COLO829 (cell line): ENCODE measurements at places on chromosomes 16 and 17.
A peak's percentile ranks its signal among the peaks of the same experiment; 100 is the strongest.

- DNase-seq: no peak
Observed at GRCh38 chr17:50367401-50367800, 5.6 kb downstream of the MRPL27 start.

- DNase-seq: peak; percentile 45
Observed at GRCh38 chr17:46118964-46119363, 74.3 kb downstream of the KANSL1 start.

DNA sequence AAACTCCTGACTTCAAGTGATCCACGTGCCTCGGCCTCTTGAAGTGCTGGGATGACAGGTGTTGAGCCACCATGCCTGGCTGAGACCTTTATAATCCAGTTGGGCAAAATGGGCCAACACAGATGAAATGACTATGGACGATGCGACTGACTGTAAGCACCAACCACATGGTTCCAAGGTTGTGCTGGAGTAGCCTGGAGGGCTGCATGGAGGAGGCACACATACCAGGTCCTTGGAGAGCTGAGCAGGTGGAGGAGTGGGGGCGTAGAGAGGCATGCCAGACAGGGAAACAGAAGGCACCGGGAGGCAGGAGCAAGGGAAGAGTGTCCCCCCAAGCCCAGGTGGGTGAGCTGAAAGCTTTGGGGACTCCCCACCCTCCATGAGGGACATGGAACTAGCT lies 85.2 kb downstream of the ABR start:
- no peak for DNase-seq

GRCh38 chr17:9646546-9646885 lies 1.2 kb downstream of the USP43 start:
- no peak for DNase-seq

DNA sequence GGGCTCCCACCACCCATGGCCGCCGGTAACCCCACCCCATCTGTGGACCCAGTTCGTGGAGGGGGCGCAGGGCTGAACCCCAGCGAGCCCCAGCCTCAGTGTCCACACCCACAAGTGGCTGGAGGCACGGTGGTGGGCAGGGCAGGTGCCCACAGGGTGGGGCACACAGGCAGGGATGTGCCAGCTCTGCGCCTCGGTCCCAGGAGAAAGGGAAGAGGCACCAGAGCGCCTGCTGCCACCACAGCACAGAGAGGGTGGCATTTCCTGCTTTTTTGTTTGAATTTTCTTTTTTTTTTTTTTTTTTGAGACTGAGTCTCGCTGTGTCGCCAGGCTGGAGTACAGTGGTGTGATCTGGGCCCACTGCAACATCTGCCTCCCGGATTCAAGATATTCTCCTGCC lies 19.0 kb downstream of the ZFPM1 start:
- DNase-seq: no peak

DNA sequence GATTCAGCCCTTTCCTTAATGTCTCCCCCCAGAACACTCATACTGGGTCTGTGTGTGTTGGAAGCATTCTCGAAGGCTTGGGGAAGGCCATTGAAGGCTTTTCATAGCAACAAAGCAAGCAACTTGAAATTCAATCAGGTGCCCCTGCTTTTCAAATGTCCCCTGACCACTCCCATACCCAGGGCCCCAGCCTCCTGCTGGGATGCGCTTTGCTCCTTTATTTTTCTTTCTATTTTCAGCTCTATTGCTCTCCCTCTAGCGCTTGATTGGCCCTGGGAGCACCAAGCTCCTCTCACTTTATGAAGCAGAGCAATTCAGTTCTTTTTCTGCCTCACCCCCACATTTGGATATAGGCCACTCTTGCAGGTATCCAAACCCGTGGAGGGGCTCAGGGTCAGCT lies 92.0 kb downstream of the WSCD1 start:
- DNase-seq: no peak

DNA sequence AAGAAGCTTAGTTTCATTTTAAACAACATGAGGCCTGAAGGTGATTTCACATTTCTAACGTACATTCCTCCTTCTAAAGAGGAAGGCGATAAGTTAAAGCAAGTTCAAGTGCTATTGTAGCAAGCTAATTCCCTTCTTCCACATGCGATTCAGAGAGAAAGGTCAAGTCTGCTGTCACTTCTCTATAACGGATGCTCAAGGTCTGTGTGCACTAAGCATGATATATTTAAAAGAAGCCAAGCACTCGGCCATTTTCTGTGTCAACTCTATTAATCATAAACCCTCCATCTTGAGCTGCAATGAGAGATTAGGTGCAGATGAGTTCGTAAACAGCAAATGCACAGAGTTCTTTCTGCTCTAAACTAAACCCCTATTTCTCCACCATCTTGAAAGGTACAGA lies 568.8 kb upstream of the ZFHX3 start:
- no peak for DNase-seq

GRCh38 chr17:80477647-80478478 lies 1.5 kb upstream of the NPTX1 start:
- DNase-seq: no peak

DNA sequence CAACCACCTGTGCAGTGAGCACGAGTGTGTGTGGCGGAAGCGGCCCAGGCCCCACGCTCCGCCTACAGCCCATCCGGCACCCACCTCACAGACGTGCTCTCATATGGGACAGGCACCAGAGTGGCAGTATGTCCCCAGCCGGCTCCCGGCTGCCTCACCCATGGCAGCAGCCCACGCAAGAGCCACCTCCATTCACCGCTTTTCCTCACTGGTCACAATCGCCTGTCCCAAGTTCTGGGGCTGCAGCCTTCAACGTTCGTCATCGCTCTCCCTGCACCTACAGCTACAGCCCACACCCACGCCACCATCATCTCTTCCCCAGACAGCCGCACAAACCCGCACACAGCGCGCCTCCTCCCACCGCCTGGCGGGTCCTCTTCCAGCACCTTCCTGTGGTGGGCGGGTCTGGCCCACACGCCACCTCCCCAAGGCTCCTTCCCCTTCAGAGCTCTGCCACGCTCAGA lies 17.5 kb upstream of the TRAP1 start:
- no peak for DNase-seq

DNA sequence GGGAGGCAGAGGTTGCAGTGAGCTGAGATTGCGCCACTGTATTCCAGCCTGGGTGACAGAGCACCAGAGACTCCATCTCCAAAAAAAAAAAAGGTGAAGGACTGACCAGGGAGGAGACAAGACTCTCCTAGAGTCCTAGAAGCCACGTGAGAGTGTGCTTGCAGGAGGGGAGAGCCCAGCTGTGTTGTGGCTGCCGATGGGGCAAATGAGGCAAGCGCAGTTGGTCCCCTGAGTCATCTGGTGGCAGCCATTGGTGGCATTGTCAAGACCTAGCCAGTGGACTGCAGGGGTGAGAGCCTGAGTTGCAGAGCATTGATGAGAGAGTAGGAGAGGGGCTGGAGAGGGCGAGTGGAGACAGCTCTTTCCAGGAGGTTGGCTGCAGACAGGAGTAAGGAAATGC lies 278.0 kb downstream of the SNX29 start:
- no peak for DNase-seq

- DNase-seq: no peak
Observed at GRCh38 chr17:38606646-38607611, 1.2 kb upstream of the SRCIN1 start.

- DNase-seq: no peak
Observed at GRCh38 chr17:35428229-35428628, 4.1 kb downstream of the SLFN12 start.

DNA sequence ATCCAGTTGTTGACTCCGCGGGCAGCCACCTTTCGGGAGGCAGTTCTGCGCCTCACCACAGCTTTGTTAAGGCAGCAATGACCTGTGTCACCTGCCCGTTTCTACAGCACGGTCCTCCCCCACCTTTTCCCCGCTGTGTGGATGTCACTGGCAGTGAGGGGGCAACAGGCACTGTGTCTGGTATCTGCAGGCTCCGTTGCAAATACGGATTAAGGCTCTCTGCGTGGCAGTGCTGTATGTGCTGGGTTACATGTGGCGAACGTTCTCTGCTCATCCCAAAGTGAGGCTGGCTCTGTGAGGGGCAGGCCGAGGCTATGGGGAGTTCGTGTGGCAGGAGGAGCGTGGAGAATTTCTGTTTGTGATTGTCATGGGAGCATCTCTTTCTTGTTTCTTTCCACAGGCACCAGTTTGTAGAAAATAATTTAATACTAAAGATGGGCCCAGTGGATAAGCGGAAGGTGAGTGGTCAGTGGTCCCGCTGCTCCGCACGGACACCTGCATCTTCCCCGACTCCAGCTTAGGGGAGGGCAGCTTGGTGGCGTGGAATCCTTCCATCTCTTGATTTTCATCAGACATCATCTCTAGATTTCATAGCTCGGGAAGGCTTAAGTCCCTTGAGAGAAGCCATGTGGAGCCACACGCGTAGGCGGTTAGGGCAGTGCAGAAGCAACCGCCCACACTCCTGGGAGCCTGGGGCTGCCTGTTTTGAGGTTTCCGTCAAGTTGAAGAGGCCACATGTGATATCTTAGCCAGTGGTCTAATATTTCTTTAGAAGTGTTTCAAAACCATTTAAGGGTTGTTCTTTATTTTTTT lies 57.8 kb downstream of the PDPK1 start:
- DNase-seq: no peak

DNA sequence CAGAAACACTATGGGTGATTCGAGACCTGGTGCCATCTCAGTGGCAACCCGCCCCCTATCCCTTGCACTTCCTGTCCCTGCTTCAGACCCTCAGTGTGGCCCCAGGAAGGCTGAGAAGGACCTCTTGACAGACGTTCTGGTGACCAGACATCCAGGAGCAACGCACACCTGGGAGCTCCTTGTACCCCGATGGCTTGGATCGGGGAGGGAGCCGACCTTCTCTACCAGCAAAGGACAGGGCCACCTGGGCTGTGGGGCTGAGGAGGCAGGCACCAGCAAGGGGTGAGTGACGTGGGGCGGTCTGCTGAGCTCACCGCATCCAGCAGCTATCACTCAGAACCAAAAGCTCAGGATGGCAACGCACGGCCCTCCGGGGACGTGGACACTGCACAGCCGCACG lies 27.2 kb downstream of the UNKL start:
- no peak for DNase-seq

DNA sequence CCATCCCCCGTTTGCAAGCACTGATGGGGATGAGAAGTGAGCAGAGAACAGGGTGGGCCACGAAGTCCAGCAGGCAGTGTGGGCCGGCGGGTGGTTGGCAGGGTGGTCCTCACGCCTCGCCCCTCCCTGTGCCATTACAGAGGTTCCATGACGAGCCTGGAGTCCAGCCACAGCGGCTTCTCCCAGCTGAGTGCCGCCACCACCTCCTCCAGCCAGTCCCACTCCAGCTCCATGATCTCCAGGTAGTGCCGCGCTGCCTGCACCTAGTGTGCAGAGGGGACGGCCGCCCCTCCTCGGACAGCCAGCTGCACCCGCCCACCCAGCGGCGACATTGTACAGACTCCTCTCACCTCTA lies 73.0 kb downstream of the SEC14L1 start:
- DNase-seq: no peak

DNA sequence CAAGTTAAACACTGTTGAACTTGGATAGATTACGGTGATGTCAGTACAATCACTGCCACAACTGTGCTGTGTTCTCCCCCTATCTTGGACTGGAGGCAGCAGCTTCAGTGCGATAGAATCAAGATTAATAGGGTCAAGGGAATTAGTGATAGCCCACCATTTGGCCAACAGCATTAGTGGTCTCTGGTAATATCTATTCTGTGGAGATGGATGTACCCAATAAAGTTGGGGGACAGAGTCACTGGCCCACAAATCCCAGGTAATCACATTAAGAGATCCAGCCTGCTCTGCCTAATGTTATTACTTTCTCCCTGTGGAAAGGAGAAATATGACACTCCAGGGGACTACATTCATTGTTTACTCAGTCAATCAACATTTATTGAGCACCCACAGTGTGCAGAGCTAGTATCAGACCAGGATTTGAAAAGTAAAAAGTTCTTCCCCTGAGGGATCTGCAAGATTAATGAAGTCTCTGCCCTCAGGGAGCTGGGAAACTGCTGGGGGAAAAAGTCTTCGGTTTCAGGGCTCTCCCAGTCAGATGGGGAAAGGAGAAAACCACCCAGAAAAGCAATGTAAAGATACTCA lies 23.6 kb upstream of the ATP5MC1 start:
- no peak for DNase-seq

DNA sequence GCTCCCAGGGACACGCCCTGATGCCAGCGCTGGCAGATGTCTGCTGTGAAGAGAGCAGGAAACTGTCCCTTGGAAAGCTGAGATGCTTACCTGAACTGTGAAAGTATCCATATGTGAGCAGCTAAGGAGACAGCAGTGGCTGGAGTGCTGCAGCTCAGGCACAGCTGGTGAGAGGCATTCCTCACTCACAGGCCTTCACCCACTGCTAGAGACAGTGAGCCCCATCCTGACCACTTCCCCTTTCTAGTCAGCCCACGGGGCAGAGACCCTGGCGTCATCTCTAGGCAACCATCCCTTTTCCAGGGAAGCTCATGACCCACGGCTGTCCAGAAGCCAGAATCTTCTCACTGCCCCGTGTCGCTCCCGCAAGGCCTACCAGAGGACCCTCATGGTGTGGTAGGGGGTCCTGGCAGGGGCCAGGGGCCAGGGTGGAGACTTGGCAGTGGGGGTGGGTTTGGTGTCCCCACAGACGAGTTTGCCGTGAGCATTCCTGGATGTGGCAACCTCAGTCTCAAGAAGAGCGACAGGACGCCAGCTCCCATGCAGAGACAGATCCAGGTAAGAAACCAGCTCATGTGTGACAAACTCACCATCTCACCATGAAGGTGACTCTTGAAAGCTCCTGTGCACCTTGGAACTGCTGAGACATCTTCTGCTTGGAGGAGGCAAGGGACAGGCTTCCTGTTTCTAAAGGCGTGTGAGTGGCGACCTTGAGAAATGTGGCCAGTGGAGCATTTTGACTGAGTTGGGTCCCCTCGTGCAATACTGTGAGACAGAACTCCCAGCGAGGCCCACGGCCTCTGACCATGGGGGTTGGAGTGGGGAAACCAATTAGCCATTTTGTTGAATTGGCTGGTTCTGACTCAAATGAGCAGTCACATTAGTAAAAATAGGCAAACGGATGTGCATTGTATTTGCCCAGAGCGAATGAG lies at the start of gene SCIMP:
SCIMP (minus strand) TSS at position 216 of the 932 bp plus-strand sequence; CDS start at position 111, 105 bp downstream.
- DNase-seq: no peak

DNA sequence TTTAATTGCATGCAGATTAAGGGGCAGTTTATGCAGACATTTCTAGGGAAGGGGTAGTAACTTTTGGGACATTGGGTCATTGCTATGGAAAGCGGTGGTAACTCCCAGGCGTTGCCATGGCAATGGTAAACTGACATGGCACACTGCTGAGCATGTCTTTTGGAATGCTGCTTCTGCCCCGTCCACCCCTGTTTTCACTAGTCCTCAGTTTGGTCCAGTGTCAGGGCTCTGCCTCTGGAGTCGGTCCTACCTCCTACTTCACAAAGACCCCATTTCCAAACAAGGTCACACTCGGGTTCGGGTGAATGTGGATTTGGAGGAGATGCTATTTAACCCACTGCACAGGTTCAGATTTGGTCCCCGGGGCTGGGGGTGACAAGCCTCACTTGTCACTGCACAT lies 2.9 kb downstream of the IL34 start:
- no peak for DNase-seq

DNA sequence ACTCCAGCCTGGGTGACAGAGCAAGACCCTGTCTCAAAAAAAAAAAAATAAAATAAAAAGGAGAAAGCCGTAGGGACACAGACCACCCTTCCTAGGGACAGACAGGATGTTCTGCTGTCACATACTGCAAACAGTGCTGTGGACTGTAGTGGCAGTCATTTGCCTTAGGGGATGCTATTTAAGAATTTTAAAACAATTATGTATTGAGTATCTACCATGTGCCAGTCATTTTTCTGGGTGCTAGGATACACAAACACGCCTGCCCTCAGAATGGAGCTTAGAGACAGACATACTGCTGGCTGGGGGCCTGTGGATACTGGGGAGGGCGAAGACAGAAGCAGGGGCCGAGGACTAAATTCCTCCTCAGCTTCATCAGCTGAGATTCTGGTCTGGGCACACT lies 45.5 kb downstream of the MRC2 start:
- no peak for DNase-seq
